ENCODE measurements at places on chromosomes 1 and 21.

GRCh38 chr1:160009801-160010200, 22.0 kb downstream of the PIGM start:
- no peak for DNase-seq

DNA sequence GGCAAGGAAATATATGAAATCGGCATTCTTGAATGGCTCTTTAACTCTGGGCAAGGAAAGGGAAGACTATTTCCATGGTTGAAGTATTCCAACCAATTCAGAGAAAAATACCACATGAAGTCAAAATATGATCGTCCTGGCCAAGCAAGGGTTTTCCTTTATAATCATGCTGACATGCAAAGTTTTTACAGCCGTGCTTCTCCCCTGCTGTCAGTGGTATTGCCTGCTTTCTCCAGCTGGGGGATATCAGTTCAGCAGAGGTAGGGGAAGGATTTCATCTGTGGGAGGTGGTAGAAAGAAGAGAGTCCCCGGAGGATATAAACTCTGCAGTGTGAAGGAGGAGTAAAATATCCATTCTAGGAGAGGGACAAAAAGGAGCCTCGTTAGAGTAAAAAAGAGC, 322.8 kb downstream of the PAPPA2 start:
- DNase-seq, result no peak

GRCh38 chr1:105000793-105001192, 1251.1 kb downstream of the AMY1C start:
- DNase-seq, result no peak

GRCh38 chr1:95953015-95953414, 719.0 kb downstream of the RWDD3 start:
- peak; percentile 36 for DNase-seq

GRCh38 chr1:167463080-167463479, 55.2 kb downstream of the CD247 start:
- no peak for DNase-seq

- DNase-seq, result peak; percentile 72
Observed at GRCh38 chr1:214446772-214447556, 104.4 kb downstream of the PTPN14 start.

DNA sequence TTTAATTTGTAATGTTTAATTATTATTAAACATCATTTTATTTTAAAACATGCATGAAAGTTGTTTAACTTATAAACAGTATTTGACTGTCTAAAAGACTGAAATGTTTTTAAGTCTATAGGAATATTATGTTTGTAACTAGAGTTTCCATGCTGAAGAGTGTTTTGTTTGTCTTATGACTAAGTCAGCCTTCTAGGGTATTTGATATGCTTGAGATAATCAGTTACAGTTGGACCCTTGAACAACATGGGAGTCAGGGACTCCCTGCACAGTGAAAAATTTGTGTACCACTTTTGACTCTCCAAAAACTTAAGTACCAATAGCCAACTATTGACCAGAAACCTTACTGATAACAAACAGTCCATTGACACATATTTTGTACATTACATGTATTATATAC, 45.5 kb upstream of the KANK4 start:
- DNase-seq, result no peak

DNA sequence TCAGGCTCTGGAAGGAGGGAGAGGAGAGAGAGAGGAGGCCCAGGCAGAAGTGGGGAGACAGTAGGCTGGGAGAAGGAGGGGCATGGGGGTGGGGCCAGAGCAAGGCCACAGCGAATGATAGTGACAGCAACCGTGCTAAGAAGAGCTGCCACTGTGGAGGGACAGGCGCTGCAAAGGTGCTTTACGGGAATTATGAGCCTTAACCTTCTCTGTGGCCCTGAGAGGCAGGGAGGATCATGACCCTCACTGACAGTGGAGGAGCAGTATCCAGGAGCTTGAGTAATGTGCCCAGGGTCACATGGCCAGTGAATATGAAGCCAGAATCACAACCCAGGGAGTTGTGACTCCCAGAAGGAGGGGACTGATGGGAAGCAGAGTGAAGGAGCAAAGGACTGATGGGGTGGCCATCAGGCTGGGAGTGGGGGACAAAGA, 53.4 kb upstream of the RPL11 start:
- DNase-seq, result no peak

DNA sequence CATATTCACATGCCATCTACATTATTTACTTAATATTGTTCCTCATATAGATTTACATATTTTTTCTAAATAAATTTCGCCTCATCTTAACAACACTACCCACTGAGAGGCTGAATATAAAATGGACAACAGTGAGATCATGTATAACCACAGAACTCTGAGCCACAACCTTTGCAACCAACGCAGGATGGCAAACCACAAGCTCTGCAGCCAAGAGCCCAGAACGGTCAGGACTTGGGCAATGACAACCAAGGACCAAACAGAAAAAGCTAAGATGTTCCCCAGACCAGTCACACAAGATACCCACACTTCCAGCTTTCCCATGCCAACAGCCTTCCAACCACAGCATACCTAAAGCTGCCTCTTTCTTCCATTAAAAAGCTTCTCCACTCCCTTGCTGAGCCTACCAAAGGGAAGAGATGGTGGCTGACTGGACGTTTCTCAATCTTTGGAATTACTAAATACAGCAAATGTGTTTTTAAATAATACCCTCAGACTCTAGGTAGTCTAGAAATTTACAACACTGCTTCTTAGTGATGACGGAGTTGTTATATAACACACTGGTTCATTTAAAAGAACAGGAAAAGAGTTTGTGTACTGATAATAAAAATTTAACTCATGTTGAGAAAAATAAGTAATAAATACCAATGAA, 117.9 kb downstream of the AKT3 start:
- no peak for DNase-seq

DNA sequence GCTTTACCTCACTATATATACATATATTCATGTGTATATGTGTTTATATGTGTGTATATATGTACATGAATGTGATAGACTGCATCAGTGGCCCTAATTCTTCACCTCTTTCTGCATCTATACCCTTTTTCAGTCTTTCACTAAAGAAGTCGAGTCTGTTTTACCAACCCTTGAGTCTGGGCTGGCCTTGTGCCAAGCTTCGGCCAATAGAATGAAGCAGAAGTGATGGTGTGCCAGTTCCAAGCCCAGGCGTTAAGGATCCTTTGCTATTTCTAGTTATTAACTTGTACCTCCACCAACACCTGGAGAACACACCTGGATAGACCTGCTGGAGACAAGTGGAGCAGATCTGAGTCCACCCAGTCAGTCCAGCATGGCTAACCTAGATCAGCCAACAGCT, 61.6 kb upstream of the PPM1J start:
- DNase-seq, result no peak

GRCh38 chr1:8584316-8584715, 233.1 kb downstream of the RERE start:
- DNase-seq, result no peak

DNA sequence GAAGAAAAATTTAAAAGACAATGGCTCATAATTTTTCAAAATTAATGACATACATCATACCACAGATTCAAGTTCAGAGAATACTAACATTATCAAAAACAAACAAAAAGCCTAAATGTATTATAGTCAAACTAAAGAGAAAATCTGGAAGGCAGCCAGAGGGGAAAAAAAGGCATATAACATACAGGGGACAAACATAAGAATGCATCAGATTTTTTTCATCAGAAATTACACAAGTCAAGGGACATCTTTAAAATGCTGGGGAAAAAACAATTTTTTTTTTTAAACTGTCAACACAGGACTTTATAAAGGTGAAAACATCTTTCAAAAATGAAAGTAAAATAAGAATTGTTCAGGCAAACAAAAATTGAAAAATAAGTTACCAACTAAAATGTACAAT, 478.4 kb upstream of the PLXNA2 start:
- DNase-seq, result no peak

DNA sequence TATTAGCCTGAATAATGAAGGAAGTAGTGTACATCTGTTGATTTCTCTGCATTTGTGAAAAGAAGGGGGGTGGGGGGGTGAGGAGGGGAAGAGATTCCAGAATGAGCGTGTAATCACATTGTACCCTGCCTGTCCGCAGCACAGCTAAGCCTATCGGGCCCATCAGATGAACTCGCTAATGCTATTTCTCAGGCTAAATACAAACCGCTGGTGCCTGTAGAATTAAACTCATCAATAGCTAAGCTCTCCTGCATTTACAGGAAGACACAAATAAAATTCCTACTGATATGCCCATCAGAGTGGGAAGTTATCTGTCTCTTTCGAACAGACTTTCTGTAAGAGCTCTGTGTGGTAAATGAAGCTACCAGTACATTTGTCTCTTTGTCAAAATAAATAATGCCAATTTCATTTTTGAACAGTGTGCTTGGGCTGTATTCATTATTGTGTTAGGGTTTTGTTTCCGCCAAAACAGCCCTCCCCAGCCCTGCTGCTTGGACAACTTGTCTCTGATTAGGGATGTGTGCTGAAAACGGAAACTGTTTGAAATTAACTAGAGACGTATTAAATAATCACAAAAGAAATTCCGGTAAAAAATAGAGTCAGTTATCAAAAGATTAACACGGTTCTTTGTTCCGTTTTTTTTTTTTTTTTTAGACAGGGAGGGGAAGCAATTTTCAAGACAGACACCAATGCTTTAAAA, 305.4 kb downstream of the TTLL7 start:
- no peak for DNase-seq

DNA sequence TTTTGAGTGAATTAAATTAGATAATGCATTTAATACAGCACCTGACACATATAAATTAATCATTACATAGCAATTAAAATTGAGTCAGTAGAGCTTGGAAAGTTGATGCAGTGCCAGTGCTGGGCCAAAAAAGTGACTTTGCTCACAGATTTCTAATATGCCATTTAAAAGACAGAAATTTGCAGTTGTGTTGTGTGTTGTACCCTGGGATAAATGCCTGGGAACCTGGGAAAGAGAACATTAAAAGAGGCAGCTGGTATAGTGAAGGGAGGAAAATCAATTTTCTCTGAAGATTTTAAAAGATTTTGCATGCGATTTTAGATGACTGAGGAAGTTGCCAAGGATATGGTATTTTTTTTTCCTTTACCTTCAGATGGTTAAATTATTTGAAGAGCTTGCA, 10.9 kb upstream of the CFH start:
- DNase-seq, result no peak

DNA sequence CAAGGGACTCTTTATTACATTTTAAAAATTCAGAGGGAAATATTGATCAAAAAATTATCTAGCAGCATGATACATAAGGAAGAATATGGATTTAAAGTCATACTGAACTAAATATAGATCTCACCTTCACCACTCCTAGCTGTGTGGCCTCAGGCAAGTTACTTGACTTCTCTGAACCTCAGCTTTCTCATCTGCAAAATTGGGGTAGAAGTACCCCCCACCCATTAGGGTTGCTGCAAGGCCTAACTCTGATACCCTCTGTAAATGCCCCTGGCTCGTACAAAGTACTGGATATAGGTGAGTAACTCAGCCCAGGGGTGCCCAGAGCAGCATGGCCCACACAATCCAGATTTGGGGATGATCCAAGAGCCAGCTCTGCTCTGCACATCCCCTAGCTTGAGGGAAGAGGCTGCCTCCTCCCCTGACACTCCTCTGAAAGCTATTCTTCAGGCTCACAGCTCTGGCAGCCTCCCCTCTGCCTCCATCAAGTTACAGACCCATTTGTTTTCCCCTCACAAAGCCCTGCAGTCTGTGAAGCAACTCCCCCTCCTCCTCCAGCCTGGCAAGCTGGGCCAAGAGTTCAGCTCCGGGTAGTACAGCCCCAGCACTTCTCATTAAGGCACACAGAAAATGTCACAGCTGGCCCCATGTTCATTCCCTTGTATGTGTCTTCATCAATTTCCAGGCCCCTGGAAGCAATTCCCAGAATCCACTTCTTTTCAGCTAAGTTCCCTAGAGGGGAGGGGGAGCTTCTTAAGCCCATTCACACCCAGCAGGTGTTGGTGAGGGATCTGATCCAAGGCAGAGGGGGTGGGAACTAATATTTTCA, 143.7 kb downstream of the PLPP3 start:
- peak; percentile 42 for DNase-seq

DNA sequence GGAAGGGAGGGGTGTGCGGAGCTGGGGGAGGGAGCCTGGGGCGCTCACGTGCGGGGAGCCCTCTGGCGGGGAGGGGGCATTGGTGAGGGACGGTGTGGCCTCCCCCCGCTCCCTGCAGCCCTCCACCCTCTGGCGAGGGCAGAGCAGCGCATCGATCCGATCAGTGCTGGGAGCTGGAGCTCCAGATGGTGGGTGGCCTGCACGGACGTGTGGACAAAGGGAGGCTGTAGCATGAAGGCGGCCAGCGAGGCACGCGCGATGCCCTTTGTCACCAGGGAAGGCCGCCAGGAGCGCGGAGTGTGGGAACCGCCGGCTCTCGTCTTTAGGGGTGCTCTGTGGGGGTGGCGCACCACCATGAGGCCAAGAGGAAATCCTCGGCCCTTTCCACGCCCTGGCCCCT, 5.4 kb upstream of the HES5 start:
- no peak for DNase-seq

DNA sequence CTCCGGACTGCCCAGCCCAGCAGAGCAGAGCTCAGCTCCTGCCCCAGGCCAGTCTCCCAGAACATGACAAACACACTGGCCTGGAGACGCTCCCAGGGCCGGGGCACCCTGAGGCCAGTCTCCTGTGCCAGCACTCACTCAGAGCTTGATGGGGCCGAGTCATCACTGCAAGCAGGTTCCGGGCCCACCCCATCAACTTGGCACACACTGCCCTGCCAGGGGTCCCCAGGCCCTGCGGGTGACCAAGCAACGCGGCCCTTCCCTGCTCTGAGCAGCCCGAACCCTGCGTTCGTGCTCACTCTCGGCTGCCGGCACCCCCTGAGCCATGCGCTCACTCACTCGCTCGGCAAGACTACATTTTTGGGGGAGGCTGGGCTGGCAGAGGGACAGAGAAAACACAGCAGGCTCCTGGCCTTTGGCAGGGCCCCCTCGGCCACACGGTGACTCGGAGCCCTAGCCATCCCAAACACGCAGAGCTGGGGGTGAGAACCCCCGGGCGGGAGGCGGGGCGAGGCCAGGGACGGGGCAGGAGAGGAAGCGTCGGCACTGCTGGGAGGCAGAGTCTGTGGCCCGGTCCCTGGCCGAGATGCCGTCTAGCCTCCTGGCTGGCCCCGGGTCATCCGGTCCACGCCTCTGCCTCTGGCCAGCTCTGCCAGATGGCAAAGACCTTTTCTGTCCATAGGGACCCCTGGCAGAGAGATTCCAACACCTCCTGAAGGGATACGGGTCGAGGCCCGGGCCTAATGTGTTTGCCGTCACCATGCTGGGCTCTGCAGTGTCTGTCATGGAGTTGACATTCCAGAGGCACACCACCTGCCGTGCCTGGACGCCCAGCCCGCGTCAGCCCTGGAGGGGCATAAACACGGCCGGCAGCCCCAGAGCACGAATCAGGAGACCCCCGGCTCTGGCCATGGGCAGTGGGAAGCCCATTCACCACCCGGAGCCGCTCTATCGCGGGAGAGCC, 68.0 kb downstream of the MEGF6 start:
- no peak for DNase-seq

DNA sequence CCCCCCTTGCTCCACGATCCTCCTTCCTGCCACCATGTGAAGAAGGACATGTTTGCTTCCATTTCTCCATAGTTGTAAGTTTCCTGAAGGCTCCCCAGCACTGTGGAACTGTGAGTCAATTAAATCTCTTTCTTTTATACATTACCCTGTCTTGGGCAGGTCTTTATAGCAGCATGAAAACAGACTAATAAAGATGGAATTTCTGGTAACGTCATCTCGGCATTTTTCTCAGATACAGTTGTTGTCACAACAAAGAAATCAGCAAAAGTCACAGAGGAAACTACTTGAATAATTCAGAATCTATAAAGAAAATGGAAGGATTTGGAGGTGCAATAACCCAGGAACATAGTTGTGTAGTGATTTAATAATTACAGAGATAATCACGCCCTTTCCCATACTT, 4.4 kb downstream of the APCS start:
- no peak for DNase-seq

GRCh38 chr1:215128504-215128903, 46.0 kb downstream of the KCNK2 start:
- no peak for DNase-seq

- no peak for DNase-seq
Observed at GRCh38 chr1:200036619-200037270, 9.2 kb downstream of the NR5A2 start.

All from femur (tissue), 1 donor.